ENCODE measurements at places on chromosomes 6 and 20.

DNA sequence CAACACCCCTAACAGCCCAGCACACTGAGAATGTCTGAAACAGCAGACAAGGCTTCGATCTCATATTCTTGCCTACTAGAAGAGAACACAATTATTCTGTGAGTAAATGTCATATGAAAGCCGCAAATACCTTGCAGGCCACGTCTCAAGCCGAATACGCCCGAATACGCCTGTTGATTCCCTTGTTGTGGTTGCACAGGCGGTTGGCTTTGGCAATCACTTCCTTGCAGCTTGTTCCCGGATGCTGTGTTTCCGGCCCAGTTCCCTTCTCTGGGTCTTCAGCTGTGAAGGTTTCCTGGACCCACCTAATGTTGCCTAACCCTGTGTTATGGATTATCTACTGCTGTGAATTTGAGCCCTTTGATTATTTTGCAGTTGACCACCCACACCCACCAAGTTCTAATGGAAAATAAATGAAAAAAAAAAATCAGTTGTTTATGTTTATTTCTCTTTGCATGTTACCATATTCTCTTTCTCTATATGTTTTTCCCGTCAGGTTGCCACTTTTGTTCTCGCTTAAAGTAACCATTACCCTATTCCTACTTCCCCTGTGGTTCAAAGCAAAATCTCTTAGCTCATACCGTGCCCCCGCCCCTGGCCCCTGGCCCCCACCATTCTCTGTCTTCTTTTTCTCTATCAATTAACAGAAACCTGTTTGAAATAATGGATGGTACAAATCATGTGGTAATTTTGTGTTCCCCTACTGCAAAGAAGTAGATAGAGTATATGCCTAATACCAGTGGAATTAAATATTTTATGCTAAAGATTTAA, 172.4 kb downstream of the ADGB start:
- no peak for DNase-seq

DNA sequence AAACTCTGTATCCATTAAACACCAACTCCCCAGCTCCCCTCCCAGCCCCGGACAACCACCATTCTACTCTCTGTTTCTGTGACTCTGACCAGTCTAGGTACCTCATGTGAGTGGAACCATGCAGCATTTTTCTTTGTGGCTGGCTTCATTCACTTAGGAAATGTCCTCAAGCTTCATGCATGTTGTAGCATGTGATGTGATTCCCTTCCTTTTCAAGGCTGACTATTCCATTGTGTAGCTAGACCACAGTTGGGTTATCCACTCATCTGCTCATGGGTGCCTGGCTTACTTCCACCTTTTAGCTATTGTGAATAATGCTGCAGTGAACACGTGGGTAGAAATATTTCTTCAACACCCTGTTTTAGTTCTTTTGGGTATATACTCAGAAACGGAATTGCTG, 8.8 kb upstream of the BPHL start:
- DNase-seq: no peak

- DNase-seq: no peak
Measured at GRCh38 chr6:112502351-112503090, 155.4 kb downstream of the RFPL4B start.

GRCh38 chr6:144652292-144652891, 367.3 kb downstream of the UTRN start:
- DNase-seq: no peak

- no peak for DNase-seq
Measured at GRCh38 chr6:4958624-4959023, 45.2 kb downstream of the RPP40 start.

DNA sequence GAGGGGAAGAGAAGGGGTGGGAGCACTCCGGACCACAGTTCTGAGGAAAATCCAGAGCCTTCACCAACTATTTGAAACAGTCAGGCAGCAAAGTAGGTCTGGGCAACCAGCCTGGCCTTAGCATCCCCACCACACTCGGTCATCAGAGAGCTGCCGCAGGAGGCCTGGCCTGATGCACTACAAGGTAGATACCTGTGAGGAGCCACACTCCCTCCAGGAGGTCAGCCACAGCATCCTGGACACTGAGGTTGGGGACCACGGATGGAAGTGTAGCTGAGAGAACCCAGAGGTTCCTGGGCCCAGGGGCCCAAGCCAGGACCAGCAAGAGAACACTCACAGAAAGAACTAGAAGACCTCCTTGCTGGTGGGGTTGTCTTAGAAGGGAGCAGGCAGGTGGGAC, 194.8 kb upstream of the PROKR2 start:
- no peak for DNase-seq

GRCh38 chr6:130140084-130140483, 82.7 kb downstream of the SAMD3 start:
- DNase-seq: no peak

DNA sequence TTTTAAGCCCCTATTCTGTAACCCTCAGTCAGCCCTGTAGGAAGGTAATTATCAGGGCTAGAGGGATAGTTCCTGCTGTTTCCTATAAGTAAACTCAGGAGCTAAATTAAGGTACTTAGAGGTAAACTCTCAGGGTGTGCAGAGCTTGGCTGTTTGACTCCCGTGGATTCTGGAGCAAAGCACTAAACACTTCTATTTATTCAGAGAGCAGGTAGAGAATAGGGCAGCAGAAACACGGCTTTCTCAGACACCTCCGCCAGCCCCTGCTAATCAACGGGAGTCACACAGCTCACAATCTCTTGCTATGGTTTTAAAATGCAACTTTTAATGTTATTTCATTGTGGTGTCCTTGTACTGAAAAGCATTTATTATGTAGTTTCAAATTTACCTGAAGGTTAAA, 21.8 kb downstream of the PRKN start:
- no peak for DNase-seq

GRCh38 chr6:44542401-44543116, 155.1 kb downstream of the CDC5L start:
- DNase-seq: no peak

GRCh38 chr6:40474937-40475336, 112.2 kb downstream of the LRFN2 start:
- DNase-seq: no peak

DNA sequence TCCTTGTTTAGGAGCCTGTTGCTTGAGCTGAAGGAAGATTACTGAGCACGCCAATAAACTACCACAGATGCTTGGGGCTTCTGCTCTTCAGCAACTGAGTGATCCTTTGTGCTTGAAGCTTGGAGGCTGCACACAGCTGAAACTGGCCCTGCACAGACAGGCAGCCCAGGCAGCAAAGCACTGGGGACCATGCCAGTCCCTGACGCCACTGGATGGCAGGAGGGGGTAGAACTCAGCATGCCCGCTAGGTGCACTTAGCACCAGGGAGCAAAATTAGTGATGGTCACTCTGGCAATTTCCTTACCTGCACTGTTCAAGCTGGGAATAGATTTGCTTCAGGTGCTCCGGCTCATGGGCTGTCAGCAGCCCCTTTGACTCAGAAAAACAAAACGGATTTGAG, 91.5 kb downstream of the FAM50B start:
- no peak for DNase-seq

GRCh38 chr20:24998631-24999445, 6.3 kb upstream of the APMAP start:
- no peak for DNase-seq

DNA sequence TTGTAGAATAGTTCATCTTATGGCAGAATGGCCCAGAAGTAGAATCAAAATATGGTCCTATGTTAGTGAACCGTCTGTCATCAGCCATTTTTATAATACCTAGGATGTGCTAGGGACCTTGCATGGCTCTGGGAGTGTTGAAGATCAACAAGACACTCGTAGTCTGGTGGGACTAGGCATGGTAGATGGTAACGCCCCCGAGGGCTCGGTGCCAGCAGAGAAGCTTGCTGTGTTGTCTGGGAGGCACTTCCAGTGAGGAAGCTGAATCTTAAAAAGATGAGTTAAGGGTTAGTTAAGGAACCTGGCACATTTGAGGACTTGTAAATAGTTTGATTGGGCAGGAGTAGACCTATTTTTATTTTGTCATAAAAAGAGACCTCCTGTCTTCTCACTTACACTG, 82.4 kb downstream of the MAP3K4 start:
- no peak for DNase-seq

- no peak for DNase-seq
Measured at GRCh38 chr20:22465622-22466446, 118.5 kb downstream of the FOXA2 start.

DNA sequence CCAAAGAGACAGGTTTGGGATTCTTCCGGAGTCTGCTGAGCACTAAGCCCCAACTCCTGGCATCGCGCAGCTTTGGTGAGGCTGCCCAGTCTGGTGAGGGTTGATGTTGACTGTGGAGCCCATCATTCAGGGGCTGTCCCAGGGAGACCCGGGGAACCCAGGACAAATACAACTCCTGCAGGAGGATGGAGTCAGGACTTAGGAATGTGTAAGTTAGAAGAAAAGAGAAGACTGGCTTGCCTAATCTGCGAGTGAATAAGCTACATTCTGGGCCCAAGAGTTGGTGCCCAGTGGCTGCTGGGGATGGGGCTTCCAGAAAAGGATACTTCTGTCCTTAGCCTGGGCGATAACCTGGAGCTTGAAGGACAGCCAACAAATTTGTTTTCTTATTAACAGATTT, 47.9 kb downstream of the STK35 start:
- DNase-seq: no peak

DNA sequence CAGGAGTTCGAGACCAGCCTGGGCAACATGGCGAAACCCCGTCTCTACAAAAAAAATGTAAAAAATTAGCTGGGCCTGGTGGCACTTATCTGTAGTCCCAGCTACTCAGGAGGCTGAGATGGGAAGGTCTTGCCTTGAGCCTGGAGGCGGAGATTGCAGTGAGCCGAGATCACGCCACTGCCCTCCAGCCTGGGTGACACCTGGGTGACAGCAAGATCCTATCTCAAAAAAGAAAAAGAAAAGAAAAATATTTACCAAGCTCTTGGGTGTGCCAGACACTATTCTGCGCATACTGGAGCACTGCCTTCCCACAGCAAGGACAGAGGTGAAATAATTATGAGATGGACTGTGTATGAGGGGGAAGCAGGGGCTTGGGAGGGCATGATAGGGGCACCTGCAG, 19.6 kb downstream of the POFUT1 start:
- DNase-seq: no peak

DNA sequence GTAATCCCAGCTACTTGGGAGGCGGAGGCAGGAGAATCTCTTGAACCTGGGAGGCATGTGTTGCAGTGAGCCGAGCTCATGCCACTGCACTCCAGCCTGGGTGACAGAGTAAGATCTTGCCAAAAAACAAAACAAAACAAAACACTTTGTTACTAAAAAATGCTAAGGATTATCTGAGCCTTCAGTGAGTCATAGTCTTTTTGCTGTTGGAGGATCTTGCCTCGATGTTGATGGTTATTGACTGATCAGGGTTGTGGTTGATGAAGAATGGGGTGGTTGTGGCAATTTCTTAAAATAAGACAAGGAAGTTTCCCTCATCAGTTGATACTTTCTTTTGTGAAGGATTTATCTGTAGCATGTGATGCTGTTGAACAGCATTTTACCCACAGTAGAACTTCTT, 196.8 kb upstream of the HDDC2 start:
- no peak for DNase-seq

DNA sequence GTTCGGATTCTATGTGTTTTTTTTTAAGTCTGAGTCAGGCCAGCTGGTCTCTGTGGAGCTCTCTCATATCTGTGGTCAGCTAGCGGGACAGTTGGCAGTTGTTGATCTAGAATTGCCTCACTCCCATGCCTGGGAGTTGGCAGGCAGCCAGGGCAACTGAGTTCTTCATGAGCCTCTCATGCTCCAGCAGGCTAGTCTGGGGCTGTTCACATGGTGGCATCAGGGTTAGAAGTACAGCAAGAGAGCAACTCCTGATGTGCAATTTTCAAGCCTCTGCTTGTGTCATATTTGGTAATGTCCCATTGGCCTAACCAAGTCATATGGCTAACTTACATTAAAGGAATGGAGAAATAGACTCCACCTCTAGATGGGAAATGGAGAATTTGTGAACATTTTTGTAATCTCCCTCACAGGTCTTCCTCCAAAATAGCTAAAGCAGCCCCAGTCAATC, 6.7 kb upstream of the IFT52 start:
- no peak for DNase-seq
